Large intestine (tissue), 12 donors: ENCODE measurements at places on chromosomes 3 and 15.

DNA sequence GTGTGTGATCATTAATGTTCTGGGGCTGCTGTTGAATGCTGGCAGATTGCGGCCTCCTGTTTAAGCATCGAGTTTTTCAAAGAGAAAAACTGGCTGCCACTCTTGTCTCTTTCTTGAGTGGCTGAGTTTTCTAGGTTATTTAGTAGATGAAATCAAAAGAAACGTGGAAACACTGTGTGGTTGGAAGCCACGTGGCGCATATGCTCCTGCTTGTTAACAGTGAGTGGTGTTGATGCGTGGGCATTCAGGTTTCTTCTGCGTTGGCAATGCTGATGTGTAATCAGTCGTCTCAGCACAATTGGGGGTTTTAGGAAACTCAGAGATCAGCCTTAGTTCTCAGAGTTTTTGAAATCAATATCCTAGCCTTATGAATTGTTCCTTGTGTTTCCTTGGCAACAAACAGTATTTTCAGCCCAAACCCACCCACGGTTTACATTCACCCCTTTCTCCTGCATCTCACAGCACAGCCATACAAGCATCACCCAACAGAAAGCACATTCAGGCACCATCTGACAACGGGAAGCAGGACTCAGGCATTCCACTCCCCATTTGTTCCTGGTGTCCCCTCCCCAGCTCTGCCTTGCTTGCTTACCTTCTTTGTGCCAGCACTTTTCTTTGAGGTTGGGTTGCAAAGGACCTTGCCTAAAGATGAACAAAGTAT, 74.7 kb downstream of the SEC22A start:
- DNase-seq, result no peak

GRCh38 chr3:51381333-51381705, 3.8 kb upstream of the MANF start:
- DNase-seq, result no peak

DNA sequence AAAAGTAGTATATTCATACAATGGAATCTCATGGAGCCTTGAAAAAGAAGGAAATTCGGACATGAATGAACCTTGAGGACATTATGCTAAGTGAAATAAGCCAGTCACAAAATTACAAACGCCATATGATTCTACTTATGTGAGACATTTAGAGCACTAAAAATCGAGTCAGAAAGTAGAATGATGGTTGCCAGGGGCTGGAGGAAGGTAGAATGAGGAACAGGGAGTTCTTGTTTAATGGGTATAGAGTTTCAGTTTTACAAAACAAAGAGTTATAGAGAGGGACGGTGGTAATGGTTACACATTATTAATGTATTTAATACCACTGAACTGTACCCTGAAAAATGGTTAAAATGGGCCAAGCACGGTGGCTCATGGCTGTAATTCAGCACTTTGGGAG, 19.5 kb downstream of the UBXN7 start:
- DNase-seq, result no peak

- DNase-seq, result no peak
These were observed 32.6 kb upstream of the NOX5 start for GRCh38 chr15:68981941-68982340.

DNA sequence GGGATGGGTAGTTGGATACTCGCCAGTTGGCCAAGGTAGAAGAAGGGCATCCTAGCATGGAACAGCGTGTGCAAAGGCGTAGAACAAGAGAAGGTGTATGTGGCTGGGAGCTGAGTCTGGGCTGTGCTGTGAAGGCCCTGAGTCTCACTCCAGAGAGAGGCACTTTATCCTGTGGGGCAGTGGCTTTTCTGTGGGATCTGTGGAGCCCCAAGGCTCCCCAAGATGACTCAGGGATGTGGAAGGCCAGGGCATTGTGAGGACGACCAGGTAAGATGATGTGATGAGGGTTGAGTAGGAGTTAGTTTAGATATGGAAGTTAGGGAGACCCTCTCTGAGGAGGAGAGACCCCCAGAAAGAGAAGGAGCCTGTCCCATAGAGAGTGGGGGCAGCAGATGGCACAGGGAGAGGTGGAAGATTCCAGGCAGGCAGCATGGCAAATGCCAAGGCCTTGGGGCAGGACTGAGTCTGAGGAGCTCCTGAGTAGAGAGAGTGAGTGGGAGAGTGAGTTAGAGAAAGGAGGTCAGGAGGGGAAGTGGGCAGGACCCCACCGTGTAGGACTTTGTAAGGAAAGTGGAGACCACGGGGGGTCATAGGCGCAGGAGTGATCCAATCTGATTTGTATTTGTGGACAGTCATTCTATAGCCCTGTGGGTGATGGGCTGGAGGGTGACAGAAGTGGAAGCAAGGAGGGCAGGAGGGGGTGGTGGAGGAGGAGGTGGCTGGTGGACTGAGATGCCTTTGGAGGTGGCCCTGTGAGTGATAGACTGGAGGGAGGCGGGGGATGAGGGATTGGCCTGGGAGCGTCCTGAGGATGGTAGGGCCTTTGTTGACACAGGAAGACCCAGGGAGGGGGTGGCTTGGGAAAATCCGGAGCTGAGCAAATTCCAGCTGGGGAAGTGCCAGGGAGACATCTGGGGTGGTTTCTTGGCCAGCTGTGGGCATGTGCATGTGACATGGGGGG, 50.3 kb downstream of the FBLN2 start:
- DNase-seq, result no peak

DNA sequence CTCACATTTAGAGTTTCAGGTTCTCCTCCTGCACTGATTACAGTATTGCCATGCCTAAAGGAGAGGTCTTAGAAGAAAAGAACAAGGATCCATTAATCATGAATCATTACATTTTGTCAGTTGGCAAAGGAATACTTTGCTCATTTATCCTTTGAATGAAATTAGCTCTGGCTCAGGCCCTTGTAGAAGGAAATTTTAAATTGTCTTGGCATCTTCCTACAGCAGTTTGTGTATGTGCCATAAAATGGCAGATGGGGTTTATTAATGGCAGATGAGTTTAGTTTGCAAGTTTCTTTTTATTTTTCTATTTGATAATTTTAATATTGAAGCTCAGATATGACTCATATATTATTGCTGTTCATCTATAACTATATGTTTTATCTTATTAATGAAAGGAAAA, 181.2 kb upstream of the EPHA3 start:
- DNase-seq, result no peak

GRCh38 chr3:169641167-169641566, 22.3 kb downstream of the MECOM start:
- DNase-seq, result peak; percentile 38

- DNase-seq, result no peak
These were observed 375.5 kb upstream of the CFAP20DC start for GRCh38 chr3:59425371-59425770.

DNA sequence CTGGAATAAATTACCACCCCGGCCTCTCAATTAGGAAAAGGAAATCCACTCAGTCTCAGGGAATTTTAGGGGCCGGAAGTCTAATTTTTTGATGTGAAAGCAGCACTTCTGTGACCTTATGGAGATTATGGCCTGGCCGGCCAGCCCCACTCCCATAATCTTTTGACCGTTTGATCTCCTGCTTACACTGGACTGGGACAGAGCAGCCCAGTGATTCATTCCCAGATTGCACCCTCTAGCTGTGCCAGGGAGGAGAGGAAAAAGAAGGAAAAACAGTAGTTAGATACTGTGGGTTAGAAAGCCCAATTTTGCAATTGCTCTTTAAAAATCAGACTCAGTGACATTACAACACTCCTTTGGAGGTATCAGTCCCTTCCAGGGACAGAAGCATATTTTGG, 32.4 kb downstream of the GJD2 start:
- no peak for DNase-seq

GRCh38 chr15:37059086-37059485, 41.3 kb downstream of the MEIS2 start:
- DNase-seq, result no peak
